ENCODE measurements at places on chromosomes 7 and 10. TPM values are rescaled to one million over a fixed set of nuclear protein-coding genes. Genes with fewer than 3 reads are reported as not detected.

GRCh38 chr7:121071662-121072061 is 83.2 kb downstream of the CPED1 start:
- no peak for ATAC-seq

DNA sequence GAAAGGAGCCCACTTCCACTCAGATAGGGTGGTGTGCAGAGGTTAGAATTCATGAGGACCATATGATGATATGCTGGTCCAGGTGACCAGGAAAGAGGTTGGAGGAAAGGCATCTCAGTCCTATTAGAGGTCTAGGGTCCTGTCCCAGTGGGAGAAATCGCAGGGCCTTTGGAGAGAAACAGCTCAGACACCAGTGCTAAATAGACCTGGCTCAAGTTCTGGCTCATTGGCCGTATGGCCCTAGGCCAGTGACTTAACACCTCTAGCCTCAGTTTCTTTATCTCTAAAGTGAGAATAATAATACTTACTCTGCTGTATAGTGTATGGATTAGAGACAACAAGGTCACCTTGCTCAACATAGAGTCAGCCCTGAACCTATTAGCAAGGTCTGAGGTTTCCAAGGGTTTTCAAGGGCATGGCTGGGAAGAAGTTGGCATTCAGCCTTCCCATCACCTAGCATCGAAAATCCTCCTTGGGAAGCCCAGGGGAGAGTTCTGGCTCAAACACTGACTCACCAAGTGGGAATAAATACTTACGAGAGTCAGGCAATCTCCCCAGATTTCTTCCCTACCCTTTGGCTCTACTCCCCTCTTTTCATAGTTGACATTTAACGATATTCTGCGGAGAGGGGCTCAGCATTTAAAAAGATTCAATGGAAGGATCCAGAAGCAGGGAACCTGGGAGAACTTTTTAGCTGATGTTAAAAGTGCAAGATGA is 473.1 kb upstream of the PODXL start:
- no peak for ATAC-seq

- peak; percentile 78 for ATAC-seq
Observed at GRCh38 chr7:32905175-32905662, 13.7 kb upstream of the KBTBD2 start.

DNA sequence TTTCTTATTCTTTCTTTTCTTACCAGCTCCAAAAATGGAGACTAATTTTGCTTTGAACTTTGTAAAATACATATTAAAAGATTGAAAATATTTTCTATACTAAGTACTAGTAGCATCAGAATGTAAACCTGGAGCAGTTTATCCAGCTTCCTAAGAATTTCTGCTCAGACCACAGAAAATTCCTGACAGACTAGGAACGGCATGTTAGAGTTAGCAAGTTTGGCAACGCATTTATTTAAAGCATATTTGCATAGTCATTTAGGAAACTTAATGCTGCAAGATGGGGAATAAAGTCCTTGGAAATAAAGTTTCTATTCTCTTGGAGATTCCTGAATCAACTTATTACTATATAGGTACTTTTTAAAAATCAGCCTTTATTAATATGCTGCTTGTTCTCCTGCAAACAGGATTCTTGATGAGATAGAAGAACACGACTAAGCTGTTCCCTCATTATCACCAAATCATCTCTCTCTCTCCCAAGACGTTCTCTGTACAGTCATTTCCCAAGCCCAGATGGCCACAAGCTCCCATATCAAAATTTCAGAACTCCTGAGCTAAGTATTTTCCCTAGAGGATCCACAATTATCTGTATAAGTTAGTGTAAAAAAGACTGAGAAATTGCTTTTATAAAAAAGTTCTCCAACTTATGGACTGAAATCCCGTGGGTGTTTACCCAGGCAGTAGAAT is 305.8 kb upstream of the NEBL start:
- ATAC-seq: no peak

DNA sequence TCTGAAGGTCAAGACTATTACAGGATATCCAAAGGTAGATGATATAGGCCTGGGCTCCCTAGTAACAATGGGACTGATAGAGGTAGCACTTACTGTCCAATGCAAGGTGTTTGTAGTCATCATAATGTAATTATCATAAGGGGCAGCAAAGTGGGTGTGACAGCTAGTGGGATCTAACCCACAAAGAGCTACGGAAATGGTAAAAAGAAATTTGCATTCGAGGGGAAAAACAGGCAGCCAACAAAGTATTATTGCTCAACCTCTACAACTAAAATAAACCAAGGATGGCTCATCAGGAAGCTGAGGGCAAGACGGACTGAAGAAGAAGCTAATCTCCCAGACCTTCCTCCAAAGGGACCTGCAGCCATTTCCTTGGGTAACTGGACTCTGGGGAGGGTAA is 211.0 kb downstream of the WDR11 start:
- no peak for ATAC-seq

DNA sequence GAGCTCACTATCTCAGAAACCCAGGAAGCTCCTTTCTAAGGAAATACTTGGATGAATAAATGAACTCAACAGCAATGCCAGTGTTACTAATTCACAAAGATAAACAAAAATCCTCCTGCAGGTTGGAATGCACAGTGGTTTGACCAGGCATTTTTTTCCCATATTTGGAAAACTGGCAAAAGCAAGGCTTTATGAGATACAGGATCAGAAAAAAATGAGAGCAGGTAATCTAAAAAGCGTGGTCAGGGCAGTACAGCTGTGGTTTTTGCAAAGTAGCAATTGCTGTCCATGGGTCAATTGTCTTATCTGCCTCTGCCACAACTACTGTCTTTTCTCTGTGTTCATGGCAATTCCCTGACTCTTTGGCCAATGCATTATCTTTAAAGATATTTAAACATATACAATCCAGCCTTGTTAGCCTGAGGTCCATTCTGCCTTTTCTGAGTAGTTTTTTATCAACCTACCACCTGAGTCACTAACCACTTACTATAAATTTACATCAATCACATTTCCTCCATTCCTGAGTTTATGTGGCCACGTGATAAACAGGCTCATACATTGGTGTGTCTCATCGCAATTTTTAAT is 564.5 kb upstream of the IGFBP3 start:
- ATAC-seq: no peak

DNA sequence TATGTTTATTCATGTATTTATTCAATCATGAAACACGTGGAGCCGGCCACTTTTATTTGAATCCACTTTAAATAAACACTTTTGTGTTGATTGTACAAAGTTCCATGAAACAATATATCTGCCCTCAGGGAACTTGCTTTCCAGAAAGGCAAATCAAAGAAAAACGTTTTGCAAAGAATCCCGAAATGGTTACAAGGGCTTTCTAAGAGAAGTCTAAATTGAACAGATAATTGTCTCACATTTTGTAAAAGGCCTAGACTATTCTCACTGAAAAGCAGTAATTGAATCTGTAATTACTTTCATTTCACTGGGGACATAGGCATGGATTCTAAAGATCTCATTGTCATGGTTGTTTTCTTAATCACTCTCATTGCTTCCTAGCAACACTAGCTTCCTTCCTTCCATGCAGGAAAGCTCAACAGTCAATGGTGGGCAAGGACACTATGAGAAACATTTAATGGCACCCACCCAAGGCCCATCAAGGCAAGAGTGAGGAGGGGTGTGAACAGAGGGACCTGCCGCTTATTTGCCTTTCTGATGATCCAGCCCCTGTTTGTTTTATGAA is 622.4 kb upstream of the C7orf33 start:
- no peak for ATAC-seq

DNA sequence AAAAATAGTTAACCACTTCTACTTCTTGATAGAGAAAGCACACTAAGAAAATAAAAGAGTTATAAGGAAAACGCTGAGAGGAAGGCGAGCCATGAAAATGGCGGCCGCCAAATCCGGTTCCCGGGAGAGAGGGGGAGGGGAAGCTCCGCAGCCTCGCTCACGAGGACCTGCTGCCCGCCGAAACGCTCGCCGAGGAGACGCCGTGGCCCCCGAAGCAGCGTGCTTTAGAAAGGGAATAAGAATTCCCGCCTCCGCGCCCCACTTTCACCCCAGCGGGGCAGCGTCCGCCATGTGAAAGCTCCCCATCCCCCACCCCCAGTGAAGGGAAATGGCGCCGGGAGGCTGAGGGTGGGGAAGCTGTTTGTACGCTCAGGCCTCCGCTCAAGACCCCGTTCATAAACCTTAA is 505 bp downstream of the HNRNPA2B1 start:
- ATAC-seq: peak; percentile 19

Gene EPHB4
- total RNA-seq: 30.3 TPM

- ATAC-seq: peak; percentile 90
Observed at GRCh38 chr10:4725917-4726606, 99.9 kb upstream of the AKR1E2 start.

Gene ASZ1
- total RNA-seq: not detected

Gene TMEM26
- total RNA-seq: 0.24 TPM

- ATAC-seq: no peak
Observed at GRCh38 chr10:110170142-110170971, 37.0 kb upstream of the MXI1 start.

Gene RBM17
- 57.5 TPM for total RNA-seq

- no peak for ATAC-seq
Observed at GRCh38 chr7:158281441-158281840, 306.2 kb downstream of the PTPRN2 start.

DNA sequence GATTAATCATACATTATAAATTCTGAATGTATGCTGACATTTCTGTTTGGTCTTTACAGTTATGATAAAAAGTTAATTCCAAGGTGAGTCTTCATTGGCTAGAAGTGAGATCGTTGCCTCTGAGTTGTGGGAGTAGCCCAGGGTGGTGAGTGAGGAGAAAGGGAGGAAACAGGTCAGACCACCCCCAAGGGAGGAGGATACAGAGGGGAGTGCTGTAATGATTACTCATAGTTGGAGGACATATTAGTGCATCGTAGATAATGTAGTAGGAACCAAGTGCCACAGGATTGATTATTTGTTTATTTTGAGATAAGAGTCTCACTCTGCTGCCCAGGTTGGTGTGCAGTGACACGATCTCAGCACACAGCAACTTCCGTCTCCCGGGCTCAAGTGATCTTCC is 672.2 kb downstream of the INHBA start:
- no peak for ATAC-seq

Gene LIPJ
- 0.12 TPM for total RNA-seq

Gene CYP3A4
- 0.24 TPM for total RNA-seq

Gene SCRN1
- 20.3 TPM for total RNA-seq

Gene DYDC2
- not detected for total RNA-seq

- no peak for ATAC-seq
Observed at GRCh38 chr10:75066271-75066670, 45.2 kb upstream of the SAMD8 start.

Gene SLC18A3
- not detected for total RNA-seq

Gene FAM241B
- total RNA-seq: 2.9 TPM

GRCh38 chr10:124734311-124735166 is 9.6 kb downstream of the FAM53B start:
- no peak for ATAC-seq

GRCh38 chr7:100428199-100428966 is at the start of gene ZCWPW1:
TSS of gene ZCWPW1 (minus strand) at chr7:100428703. CDS start at chr7:100420649, 8,054 bp downstream.
- ATAC-seq: peak; percentile 78

Gene PDK4
- 1.5 TPM for total RNA-seq

Gene MYH16
- total RNA-seq: not detected

Gene SVIL
- total RNA-seq: 79.6 TPM

- ATAC-seq: peak; percentile 93
Observed at GRCh38 chr7:102883098-102883860, 29.5 kb upstream of the LRRC17 start.

DNA sequence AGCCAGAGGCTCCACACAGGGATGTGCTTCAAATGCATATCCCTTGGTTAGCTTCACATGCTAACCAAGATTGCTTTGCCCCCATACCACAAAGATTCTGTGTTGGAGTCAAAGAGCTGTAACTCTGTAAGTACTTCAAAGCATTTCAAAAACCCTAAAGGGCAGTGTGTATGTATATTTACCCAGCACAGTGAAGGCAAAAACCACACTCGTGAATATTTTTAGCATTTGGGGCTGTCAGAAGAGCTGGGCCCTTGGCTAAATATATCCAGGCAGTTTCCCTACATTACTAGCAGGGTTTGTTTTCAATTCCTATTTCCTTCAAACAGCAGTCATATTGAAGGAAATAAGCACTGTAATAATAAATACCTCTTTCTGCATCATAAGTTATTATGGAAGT is 84.2 kb upstream of the STEAP1B start:
- ATAC-seq: no peak

DNA sequence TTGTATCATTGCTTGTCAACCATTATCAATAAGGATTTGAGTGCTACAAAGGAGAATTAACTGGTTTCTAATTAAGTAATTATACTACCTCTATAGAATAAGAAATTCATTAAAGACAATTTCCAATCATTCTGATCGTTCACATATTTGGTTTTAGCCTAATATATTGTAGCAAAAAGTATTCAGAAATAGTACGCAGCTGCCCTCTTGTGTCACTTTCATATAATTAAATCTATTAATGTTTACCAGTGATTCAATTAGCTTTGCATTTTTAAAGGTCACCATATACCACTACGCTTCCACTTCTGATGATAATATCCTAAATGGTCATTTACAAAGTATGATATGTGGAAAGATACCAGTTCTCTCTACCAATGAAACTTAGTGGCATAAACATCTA is 128.3 kb downstream of the NEBL start:
- ATAC-seq: no peak

DNA sequence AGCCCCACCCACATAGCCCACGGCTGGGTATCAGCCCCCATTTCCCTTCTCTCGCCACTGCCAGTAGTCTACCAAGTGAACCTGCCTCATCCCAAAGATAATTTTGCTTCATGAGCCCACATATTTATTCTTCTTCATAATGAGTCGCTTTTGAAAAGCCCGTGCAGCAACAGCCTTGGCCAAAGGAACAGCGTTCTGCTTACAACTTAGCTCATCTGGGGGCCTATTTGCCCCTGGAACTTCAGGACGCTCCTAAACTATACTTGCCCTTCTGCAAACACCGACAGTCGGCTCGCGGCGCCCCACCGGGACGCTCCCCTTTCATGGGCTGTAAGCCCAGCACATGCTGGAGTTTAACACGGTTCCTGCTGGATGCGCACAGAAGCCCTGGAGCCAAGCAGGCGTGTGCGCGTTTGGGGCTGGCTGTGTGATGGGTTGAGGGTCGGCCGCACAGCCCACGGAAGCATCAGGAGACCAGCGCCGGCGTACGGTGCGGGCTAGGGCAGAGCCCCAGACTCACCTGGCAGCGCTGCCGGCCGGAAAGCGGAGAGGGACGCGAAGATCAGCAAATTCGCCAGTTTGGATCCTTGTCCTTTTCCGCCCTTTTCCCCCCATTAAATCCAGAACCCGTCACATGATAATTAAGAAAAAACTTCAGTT is 370 bp downstream of the TMEM60 start:
- peak; percentile 17 for ATAC-seq

DNA sequence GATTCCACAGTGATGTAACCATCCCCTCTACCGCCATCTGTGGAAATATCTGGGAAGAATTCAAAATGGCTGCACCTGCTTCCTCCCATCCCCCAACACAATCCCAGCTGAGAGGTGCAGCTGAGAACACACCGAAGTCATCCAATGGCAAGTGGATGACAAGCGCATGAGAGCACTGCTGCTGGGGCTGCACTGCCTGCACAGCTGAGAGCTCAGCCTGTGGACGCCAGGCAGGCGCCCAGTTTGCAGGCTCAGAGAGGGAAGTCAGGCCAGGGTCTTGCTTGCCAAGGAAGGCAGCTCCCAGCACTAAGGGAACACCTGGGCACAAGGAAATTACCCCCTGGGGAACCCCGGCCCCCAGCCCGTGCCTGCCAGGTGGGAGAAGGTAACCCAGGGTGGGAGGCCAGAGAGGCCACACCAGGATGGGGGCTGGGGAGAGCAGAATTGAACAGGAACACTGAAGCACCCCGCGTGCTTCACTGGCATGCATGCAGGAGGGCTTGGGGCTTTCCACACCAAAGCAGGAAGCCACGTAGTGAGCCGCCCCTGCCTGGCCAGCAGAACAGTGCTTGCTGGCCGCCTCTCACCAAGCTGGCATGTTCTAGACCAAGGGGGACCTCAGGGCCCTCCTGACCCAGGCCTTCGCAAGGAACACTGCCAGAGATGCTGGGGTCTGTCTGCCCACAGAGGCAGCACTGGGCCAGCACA is 46.2 kb downstream of the FAM53B start:
- ATAC-seq: no peak

Measured in esophagus mucosa (tissue), 1 donor.